ENCODE measurements at places on chromosomes 3 and 15. TPM values are rescaled to one million over a fixed set of nuclear protein-coding genes. Genes with fewer than 3 reads are reported as not detected.

Gene GOLGA6L10
- total RNA-seq = 1.2 TPM

DNA sequence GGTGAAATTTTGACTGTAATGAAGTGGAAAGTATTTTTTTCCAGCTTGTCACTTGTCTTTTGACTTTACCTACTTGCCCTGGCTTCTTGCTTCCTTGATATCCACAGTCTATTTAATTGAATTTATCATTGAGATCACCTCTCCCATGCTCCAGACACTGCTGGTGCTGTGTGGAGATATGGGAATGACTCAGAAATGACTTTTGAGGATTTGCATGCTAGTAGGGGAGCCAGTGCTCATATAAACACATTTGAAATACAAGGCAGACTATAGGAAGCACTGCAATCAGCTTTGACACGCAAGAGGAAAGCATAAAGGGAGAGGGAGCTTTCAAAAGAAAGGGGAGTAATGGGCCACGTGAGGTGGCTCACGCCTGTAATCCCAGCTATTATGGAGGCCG lies 7.3 kb upstream of the TRPM1 start:
- DNase-seq = no peak

GRCh38 chr15:92541291-92542200 lies 114.0 kb downstream of the FAM174B start:
- DNase-seq = no peak

DNA sequence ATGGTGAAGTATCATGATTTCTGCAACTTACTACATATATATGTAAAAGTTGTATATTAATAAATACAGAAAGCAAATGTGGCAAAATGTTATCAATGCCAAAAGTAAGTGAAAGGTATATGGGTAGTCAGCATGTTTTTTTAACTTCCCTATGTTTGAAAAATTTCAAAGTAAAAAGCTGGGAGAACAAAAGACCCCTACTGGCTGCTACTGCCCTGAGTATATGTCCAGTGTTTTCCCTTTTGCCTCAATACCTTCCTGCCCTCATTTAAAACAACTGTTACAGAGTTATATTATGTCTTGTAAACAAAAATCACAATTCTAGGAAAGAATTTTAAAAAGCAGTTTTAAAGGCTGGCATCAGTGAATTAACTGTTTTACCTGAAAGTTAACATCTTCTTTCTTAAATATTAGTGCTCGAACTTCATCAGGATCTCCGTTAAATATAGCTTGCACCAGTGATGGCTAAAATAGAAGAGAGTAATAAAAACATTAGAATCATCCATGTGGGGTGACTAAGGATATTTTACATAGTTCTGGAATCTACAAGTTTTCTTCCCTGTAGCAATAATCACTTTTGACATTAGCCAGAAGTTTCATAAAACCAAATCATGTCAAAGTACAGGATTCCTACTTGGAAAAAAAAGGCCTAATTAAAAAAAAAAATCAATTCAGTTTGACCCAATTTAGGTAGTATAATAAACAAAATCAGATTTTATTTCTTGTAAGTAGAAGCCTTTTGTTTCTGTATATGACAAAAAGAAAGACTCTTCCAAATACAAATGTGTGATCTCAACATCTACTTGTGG lies 2.7 kb downstream of the ANKRD28 start:
- DNase-seq = no peak

DNA sequence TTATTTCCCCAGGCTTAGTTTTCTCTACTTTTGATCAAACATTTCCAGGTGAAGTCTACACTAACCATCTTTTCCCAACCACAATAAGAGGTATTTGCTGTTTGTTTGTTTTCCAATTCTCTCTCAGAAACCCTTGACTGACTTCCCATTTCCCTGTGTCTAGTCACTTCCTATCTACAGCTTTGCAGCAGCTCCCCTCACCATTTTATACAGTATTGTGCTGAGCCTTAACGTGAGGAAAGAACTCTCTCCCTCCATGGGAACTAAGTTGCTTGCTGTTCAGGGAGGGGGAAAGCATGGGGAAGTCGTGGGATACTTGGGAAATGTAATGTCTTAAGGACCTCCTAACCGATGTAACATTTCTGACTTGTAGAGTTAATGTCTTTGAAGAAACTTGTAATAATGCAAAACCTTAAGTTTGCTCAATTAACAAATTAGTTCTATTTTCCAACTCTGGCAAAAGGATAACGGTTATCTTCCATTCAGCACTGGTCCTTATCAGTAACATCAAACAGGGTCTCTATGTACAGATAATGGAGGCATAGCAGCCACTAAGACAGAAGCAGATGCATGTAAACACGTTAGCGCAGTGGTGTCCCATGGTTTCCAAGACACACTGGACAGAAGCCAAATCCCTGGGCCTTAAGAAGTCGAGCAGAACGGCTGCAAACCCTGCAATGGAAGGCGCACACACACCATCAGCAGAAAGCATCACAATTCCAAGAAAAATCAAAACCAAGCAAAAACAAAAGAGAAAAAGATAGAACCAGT lies 39.7 kb downstream of the NPTN start:
- DNase-seq = no peak

Gene ISLR
- total RNA-seq = not detected

DNA sequence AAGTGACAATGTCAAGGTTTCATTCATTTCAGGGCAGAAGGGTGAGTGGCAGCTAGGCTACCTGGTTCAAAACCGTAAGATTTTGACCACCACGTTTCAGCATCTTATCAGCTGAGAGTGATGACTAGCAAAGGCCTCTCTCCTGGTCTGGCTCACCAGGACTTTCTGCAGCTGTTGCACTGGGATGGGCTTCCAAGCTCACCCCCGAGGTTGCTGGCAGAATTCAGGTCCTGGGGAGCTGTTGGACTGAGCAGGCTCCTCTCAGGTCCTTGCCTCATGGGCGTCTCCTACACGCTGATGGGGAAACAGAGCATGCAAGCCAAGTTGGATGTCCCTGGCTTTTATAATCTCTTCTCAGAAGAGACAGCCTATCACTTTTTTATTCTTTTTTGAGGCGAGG lies 88.8 kb upstream of the RNU6-1 start:
- no peak for DNase-seq

DNA sequence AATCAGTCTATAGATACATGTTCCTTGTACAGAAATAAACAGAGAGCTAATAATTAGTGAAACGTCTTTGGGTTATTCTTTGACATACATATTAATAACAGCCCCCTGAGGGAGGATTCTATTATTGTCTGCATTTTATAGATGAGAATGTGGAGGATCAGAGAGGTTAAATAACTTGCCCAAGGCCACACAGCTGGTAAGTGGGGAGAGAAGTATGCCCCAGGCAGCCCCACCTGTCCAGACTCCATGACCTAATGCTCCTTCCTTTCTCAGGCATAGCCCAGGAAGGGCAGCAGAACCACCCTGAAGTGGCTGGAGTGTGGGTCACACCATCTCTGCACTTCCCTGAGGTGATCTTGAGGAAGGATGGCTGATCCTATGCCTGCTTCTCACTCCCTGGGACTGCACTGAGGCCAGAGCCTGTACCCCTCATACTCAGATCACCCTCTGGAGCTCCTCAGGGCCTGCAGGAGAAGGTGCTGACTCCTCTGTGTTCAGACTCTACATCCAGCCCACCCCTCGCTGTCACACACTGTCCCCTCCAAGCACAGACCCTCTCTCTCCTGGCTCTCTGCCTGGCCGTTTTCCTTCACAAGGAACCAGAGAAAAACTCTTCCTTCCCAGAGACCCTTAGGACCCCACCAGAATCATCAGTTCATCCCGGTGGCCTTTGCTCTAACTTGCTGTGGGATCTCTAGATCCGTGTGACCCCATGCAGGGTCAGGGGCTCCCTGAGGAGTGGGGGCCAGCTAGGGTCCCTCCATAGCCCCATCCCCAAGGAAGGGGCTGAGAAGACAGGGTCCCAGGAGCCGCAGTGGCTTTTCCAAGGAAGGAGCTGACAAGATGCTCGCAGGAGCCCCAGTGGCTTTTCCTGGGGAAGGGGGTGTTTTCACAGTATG lies 4.4 kb upstream of the HHATL start:
- no peak for DNase-seq

Gene TMCC1
- 18.1 TPM for total RNA-seq

Gene GOLGA8S
- total RNA-seq = not detected

DNA sequence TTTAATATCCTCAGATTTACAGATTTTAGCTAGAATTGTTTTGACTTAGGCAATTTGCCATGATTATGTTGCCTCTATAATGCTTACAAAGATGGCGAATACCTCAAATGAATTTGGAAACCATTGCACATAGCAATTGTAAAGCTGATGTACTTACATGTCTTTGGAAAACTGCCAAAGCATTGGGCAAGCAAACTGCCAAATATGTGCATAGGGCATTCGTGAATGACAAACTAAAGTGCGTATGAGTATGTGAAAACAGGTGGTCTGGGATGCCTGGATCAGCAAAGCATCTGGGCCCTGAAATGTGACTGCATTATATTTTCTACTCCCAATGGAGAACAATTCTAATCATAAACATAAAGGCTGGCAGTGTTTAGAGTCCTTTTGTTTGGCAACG lies 445.3 kb upstream of the ROBO1 start:
- no peak for DNase-seq

DNA sequence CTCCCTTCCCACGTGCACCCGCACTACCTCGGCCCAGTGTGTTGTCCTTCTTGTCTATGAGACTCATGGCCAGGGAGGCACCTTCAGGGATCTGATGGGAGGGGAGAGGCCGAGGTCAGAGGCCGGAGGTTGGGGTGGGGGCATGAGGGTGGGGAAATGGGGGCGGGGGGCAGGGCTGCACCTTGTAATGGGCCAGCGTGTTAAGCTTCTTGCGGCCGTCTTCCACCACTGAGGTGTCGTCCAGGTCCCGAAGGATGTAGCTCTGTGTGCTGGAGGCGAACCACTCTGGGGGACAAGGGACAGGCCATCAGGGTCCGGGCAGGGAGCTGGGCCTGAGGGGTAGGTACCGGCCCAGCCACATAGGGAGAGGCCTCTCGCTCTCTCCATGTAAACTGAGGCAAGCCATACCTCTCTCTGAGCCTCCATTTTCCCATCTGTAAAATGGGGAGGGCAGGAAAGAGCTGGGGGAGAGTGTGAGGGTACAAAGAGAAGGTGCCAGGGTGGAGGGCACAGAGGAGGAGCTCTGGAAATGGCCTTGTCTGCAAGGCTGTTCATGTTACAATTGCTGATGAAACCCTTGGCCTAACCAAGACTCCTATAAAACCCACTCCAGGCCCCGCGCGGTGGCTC lies 18.8 kb downstream of the H1-8 start:
- no peak for DNase-seq

- no peak for DNase-seq
These were observed 15.0 kb downstream of the GCSAM start for GRCh38 chr3:112117841-112118571.

Gene EPHA3
- total RNA-seq = not detected

DNA sequence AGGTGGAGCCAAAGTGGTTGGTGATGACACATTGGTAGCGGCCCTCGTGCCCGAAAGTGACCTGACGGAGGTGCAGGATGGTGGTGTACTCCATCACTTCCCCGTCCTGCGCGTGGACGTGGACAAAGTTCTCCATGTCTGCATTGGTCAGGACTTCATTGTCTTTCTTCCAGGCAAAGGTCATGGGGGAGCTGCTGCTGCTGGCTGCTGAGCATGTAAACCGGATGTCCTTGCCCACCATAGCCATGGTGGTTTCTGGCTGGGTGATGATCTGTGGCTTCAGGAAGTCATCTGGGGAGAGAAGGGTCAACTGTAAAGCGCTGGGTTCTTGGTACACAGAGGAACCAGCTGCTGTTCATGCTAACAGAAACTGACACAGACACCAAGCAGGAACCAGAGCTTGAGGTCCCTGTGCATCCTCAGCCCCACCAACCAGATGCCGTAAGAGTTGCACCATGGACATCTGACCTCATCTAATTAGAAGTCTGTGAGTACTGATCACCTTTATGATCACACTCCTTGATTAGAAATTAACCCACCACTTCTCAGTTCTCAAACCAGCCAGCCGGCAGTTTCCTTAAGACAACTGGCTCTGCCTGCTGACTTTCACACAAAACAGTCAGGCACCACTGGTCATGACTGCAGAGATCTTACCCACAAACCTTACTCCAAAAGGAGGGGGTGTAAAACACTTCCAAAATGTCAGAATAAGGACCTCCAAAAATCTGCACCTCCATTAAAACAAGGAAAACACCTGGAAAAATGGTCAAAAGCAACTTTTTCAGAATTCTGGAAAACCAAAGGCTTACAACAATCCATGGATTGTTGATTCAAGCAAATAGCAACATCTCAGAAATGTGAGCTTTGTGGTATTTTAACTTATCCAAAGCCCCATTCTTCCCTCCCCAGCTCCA lies 114.6 kb downstream of the LRIG1 start:
- peak; percentile 31 for DNase-seq

Gene STXBP5L
- not detected for total RNA-seq

DNA sequence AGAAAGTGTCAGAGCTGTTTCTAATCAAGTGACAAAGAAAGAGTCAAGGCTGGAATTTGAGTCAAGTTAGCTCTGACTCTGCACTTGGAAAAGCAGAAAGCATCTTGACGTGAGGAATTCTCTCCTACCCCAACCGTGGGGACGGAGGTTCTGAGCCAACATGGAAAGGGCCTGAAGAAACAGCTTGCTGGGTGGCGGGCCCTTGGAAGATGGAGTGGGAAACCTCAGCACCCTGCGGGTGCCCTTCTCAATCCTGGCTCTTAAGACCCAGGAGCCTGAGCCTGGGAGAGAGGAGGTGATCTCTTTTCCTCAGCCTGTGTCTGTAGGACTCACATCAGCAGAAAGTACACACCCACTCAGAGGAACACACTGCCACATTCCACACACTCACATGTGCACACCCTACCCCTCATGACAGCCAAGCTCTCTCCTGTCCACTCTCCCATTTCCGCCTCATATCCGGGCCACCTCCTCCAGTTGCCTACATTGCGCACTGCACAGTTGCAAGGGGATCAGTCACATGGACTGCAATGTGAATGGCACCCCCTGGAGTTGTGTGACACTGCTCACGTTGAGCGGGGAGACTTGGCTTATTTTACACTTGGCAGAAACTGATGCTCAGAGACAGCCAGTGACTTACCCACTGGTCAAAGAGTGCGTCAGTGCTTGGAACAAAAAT lies 101.5 kb upstream of the SLC6A6 start:
- DNase-seq = no peak

DNA sequence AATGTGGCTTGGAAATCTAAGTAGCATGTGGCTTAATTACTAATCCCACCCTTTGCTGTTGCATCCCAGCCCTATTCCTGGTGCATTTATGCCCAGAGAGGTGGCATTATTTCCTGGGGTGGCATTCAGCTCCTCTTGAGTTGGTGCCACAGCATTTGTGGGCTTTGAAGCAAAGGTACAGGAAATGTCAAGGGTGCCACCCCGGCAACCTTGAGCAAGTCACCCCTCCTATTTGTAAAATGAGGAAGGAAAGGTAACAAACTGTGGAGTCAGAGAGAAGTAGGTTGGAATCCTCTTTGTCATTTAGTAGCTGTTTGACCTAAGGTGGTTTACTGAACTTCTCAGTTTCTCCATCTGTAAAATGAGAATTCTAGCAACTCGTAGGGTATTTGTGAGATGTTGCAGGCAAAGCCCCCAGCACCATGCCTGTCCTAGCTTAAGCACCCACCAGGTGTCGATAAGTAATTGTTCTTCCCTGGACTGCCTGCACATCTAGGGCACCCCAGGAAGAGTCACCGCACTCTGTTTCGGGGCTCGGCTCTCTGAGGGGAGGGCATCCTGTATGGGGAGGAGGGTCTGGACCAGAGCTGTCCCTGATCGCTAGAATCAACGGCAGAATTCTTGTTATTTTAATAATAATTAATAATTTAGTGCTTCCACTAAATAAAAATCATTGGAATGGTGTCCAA lies 17.1 kb downstream of the ISG20 start:
- DNase-seq = no peak

- DNase-seq = no peak
These were observed 12.6 kb downstream of the ALAS1 start for GRCh38 chr3:52210550-52211046.

- DNase-seq = no peak
These were observed 964 bp downstream of the NRROS start for GRCh38 chr3:196640297-196641018.
